Adrenal gland (tissue), 19 donors: ENCODE measurements at places on chromosomes 7 and 10.

DNA sequence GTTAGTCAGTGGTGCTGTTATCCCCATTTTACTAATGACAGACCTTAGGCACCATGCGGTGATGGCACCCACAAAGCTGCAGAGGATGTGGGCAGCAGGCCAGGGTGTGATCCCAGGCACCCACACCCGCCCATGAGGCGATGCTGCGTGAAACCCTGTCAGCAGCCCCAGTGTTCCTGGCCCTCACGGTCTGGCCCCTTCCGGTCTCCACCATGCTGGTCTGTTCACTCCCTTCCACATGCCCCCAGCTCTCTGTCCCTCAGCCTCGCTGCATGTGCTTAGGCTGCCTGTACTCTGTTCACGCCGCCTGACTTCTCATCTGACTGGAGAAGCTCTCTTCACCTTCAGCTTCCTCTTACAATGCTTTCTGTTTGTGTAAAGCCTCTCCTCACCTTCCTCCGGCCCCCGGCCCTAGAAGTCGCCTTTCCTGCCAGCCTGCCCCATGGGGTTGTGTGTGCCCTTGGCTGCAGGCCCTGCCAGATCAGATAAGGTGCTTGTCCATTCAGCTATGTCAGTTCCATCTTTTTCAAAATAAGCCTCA, 17.6 kb upstream of the ORAI2 start:
- peak; percentile 64 for DNase-seq

DNA sequence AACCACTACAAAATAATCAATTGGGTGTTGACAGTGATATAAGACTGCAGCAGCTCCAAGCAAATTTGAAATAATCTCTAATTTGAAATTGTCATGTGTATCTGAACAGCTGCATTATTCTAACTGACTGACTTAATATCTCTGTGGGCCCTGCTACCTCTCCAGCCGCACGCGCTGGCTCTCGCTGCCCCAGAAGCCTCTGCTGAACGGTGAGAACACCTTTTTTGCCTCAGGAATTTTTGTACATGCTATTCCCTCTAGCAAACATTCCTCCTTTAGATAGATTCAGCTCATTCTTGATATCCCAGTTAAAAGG, 155.9 kb upstream of the MDFIC start:
- DNase-seq = no peak

GRCh38 chr7:156778668-156779067, 114.3 kb downstream of the LMBR1 start:
- DNase-seq = no peak

- DNase-seq = no peak
These were observed 415.9 kb downstream of the RPS24 start for GRCh38 chr10:78449554-78449953.

GRCh38 chr7:105285118-105285874, 103.4 kb downstream of the SRPK2 start:
- no peak for DNase-seq

- DNase-seq = no peak
These were observed 4.8 kb downstream of the NUB1 start for GRCh38 chr7:151346470-151346769.

GRCh38 chr7:112938863-112939573, 147.6 kb downstream of the GPR85 start:
- DNase-seq = peak; percentile 59

DNA sequence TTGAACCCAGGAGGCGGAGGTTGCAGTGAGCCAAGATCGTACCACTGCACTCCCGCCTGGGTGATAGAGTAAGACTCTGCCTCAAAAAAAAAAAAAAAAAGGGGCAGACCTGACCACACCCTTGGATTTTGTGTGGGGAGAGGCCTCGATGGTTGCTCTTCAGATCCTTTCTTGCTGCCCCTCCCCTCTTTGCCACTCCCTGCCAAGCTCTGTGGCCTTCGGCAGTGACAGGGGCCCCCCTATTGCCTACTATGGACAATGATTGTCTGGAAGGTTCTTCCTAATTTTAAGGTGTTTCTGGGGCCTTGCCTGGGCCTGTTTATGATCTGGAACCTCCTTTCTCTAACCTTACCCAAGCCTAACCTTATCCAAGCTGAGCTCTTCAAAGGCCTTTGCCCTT, 795 bp downstream of the PRF1 start:
- no peak for DNase-seq

- no peak for DNase-seq
These were observed 12.7 kb downstream of the IKZF1 start for GRCh38 chr7:50317221-50317678.

DNA sequence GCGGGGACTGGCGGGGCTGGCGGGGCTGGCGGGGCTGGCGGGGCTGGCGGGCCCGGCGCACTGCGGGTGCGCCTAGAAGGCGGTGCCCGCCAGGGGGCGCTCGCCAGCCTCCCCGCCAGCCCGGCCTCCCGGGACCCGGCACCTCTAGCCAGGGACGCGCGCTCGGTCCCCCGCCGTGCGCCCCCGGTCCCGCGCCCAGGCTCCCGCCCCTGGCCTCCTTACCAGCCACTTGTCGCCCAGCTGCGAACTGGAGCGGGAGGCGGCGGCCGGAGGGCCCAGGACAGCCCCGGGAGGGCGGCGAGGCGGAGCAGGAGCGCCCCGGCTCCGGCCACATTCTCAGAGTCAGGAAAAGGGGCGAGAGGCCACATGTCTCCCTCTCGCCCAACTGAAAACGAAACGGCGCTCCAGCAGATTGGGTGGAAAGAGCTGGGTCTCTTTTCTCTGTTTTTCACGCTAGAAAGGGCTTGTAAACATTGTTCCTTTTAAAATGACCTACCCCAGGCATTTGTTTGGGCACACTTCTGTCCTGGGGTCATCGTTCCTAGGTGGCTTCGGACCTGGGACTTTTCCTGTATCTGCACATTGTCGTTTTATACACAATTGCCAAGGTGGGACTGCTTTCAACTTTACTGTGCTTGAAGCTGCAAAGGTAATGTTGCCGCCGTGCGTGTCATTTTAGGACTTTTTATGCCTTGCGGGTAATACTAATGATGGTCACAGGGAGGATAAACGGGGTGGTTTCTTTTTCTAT, 378 bp upstream of the PRKCQ start:
- DNase-seq = peak; percentile 72

- DNase-seq = no peak
These were observed 11.1 kb upstream of the CYP2E1 start for GRCh38 chr10:133516057-133516456.

GRCh38 chr10:83943920-83944319, 195.4 kb upstream of the GHITM start:
- no peak for DNase-seq

DNA sequence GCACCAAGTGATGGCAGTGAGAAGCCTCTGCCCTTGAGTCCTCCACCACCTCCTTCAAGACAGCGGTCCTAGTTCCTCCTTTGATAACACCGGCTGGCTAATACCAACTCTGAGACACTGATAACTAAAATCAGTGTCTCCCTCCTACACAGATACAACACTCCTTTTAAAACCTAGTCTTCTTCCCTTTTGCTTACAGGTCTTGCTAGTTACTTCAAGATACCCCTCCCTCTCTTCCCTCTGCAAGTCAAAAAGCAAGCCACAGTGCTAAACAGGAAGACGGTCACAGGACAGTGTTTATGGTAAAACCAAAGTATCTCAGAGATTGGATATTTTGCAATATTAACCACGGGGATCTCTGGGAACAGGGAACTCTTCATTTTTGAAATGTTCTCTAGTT, 4.6 kb downstream of the AKR1B1 start:
- DNase-seq = no peak

- peak; percentile 21 for DNase-seq
These were observed 140.4 kb downstream of the ELFN1 start for GRCh38 chr7:1810521-1810920.

DNA sequence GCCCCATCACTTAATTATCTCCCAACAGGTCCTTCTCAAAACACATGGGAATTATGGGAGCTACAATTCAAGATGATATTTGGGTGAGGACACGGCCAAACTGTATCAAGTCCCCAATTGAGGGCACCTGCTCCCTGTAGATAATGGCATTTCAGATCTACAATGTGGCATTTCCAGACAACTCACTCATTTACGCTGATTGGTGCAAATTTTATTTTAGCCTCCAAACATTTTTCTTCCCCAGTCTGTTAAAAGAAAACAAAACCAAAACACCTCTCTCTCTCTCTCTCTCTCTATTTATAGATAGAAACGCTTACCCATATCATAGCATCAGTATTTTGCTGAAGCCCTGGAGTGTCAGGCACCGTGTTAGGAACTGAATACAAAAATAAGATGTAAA, 148.7 kb upstream of the KLF6 start:
- no peak for DNase-seq

DNA sequence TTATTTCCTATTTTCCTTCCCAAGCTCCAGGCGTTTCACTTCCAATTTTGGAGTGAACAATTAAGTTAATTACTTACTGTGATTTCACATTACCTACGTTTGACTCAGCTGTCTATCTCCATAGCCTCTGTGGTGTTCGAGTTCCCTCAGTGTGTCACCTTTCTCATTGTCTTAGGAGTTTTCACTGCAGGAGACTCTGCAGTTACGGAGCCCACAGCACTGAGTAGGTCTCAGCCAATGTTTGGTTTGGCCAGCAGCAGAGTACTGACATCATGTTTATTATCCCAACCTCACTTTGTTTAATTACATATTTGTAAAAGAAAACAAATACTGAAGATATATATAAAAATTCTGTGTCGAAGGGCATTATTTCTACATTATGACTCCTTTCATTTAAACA, 1123.9 kb downstream of the CNTNAP2 start:
- DNase-seq = no peak

DNA sequence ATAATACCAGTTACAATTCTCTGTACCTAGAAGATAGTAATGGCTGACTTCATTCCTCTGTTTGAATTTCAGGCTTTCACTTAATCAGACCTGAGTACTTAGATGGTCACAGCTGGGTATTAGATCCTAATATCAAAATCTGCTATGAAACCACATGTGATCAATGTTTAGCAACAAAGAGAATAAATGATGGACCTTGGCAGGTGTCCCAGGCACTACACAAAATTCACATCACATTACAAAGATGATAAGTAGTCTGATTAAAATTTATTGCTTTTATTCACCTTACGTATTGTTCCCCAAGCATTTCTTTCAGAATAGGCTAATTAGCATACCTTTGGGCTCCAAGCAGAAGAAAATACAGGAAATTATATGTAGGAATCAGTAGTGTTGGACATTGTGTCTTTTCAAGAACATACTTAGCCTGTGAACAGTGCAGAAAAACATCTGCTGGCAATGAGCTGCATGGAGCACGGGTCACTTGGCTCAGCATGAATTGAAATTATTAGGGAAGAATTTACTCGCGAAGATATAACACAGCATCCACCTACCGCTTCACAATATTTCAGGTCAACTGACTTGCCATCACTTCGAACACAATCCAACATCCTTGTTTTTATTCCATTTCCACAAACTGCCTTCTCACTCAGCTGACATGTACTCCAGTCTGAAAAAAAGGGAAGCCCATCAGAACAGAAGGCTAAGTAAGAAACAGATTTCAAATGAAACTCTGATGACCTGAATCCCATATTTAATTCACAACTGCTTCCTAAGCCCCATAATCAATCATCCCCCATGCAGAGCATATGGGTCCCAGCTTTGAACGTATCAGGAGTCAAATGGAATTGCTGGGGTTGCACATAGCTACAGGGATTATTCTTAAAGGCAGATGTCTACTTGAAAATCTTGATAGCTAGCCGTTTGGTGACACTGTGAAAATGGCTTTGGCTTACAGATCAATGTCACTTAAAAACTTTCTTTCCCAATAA, 421.0 kb downstream of the THSD7A start:
- DNase-seq = no peak

DNA sequence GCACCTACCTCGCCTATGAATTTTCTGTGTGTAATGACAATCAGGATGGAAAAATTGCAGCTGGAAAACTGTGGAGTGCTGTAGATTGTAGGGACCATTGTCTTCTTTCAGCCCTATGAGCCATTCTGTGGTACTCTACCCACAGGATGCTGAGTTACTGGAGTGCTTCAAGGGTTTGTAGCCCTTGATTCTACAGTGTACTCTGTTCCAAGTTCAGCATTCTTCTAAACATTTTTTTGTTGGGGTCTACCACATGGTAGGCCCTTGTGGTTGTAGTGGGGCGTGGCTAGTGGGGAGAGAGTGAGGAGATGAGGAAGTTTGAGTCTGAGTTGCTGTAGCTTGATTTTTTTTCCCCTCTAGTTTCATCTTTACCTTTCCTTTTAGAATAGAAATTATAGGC, 33.5 kb downstream of the REEP3 start:
- no peak for DNase-seq
